Hematopoietic multipotent progenitor cell treated with erythropoietin and hydrocortisone succinate and interleukin-3 and kit ligand, for 4 days (in vitro differentiated cells): ENCODE measurements at places on chromosomes 16 and 17.

DNA sequence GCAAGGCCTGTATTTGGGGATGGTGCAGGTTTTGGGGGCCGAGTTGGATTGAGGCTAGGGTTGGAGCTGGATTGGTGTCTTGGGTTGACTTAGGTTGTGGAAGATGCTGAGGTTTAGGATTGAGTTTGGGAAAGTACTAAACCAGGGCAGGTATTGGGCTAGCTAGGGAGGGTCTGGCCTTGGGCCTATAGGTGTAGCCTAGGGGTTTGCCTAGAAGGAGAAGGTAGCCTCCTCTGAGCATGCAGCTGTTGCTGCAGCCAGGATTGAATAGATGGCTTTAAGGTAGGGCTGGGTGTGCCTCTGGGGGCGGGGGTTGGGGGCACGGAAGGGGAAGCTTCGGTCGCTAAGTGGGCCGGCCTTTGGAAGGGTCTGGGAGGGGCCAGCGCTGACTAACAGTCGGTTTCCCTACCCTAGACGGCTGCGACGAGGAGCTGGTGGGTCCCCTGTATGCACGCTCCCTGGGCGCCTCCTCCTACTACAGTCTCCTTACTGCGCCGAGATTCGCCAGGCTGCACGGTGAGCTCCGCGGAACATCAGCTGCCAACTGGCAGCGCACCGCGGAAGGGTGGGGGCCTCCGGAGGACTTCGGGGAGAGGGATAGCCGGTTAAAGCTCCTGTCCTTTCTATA is 1.2 kb downstream of the CNTNAP1 start:
- no peak for DNase-seq

GRCh38 chr16:57470711-57471110 is 8.2 kb downstream of the POLR2C start:
- DNase-seq = no peak

- no peak for DNase-seq
These were observed 6.7 kb downstream of the EPN2 start for GRCh38 chr17:19243838-19244237.

- no peak for DNase-seq
These were observed 247.9 kb downstream of the SEC14L1 start for GRCh38 chr17:77388384-77389306.

- no peak for DNase-seq
These were observed 6.2 kb upstream of the CYB561 start for GRCh38 chr17:63452046-63452961.

DNA sequence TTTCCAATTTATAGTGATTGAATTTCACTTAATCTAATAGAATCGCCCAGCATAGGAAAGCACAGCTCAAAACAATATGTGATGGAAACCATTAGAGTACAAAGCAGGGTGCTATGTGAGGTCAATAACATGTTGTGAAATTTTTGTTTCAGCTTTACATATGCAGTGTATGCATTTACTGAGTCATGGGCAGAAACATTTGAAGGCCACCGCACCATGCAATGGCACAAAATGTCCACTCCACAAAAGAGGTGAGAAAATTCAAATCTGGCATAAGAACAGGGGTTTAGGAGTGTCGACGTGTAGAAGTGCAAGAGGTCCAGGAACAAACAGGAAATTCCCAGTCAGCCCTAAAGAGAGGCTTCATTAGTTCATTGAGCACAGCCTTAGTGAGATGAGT is 131.2 kb downstream of the ANKFN1 start:
- DNase-seq = no peak

DNA sequence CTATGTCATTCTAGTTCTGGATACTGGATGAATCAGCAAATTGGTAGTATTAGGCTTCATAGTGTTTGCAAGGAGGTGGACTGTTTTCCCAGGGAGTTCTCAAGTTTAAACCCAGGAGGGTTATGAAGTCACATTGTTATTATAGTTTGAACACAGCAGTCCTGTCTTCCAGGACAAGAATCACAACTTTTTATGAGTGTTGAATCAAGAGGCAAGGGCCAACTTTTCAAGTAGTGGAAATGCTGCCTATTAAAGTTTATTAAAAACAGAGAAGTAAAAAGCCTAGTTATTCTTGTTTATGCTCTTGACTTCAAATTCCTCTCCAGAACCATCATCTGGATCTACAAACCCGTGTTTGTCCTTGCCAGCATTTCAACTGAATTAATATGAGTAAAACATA is 86.3 kb upstream of the GOT2 start:
- DNase-seq = no peak

DNA sequence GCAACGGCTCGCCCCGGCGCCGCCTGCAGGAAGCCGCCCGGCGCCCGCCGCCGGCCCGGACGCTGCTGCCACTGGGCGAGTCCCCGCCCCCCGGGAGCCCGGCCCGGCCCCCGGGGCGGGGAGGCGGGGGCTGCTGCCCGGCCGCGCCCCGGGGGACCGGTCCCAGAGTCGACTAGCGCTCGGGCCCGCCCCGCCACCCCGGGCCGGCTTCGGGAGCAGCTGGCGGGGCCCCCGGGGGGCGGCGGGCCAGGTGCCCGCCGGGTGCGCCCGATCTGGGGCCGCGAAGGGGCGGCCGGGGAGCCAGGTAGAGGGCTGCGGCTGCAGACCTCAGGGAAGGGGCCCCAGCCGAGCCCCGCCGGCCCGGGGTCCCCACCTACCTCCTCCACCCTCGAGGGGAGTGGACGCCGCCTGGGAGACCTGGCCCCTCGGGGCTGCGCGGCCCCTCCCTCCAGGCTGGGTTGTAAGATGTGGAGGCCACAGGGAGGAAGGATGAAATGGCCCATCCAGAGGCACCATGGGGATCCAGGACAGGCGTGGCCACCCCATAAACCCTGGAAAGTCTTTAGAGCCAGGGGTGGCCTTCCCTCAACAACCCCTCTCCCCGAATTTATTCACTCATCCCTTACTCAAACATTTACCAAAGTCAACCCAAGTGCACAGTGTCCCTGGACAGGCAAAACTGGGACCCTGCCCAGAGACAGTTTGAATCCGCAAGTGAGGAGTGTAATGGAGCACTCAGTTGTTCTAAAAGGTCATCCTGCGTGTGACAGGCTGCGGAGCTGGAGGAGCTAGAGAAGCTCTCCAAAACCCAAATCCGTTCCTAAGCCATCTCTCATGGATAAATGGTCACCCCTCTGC is at the start of gene CDYL2:
Gene CDYL2, minus strand, starts transcription at position 73 of the 858 bp plus-strand sequence. CDS start 425 bp downstream, outside the sequence.
- peak; percentile 68 for DNase-seq

- no peak for DNase-seq
These were observed 113.4 kb upstream of the KCNJ16 start for GRCh38 chr17:69961501-69962145.

- DNase-seq = no peak
These were observed 310.0 kb downstream of the SOX9 start for GRCh38 chr17:72430611-72431432.

DNA sequence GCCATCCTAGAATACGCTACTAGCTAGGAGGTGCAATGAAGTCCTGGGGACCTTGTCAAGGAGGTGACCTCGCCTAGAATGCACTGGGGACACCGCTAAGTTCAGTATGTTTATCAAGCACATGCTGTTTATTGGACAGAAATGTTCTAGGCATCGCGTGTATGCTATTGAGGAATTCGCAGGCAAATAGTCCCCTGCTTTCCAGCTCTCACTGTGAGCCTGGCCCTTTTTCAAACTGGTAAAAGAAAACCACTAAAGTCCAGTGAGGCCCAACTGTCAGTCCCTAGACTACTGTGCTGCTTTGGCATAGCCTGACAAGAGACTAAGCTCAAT is 1.2 kb upstream of the FAM222B start:
- no peak for DNase-seq

DNA sequence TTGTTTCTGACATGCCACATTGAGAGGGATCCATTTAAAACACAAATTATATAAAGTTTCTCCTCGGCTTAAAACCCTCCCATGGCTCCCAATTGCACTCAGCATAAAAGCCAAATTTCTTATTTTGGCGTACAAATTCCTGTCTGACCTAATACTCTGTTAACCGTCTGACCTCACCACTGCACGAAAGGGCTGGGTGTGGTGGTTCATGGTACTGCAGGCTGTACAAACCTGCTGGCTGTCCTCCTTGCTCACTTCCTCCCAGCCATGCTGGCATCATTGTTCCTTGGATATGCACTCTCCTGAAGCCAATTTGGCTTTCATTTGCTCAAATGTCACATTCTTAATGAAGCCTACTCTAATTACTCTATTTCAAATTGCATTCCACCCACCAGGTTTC is 301.6 kb upstream of the C16orf82 start:
- DNase-seq = peak; percentile 15

DNA sequence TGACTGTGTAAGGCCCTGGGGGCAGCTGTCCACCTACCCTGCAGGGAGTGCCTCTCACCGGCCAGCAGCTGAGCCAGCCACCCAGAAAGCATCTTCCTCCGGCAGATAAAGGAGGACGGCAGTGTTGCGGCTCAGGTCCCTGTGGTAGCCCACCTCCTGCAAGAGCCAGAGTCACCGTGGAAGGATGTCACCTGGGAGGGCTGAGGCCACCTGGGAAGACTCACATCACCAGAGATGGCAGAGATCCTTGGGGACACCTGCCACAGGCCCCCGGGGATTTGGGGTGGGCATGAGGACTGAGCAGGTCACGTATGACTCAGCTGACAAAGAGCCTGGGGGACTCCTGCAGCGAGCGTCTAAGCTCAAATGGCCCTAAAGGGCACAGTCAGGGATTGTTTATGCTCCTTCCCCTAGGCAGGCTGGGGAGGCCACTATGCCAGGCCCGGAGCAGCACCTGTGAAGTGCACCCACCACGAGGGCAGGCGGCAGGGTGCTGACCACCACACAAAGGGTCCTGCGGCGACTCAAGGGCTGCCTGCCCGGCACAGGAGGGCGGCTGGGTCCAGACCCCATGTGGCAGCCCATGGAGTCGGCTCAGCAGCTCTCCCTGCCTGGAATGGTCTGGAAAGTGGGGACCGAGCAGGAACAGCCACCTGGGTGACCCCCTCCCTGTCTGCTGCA is 44.1 kb downstream of the TNFRSF13B start:
- DNase-seq = no peak

- peak; percentile 41 for DNase-seq
These were observed 16.8 kb downstream of the MARCHF10 start for GRCh38 chr17:62791235-62791734.

DNA sequence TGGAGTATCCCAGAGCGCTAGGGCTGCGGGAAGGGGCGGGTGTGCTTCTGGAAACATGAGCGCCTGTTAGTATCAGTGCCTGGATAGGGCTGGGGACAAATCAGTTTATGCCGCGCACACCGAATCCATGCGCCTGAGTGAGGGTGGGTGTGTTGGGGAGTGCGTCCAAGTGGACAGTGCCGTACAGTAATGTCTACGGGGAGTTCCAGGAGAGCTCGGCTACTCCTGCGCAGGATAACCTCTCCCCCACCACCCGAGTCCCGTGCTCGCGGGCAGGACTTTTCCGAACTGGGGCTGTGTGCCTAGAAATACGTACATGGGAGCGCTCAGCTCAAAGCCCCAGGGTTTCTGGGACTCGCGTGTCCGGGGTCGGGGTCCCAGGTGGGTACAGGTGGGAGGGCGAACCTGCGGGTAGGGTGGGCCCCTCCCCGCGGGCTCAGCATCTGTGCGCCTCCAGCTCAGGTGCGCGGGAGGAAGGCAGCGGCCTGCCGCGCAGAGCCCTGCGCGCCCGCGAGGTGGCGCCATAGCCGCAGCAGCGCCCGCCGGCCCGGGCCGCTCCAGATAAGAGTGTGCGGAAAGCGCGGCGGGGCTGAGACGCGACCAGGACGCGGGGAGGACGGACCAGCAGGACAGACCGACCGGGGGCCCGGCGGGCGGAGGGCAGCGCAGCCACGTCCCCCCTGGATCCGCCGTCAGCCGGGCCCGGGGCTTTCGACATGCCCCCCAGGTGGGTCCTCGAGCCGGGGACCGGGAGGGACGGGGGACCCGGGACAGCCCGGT is at the start of gene HIC1:
Gene HIC1, plus strand, starts transcription at position 592 of the 780 bp plus-strand sequence. CDS start 1,588 bp downstream, outside the sequence.
- peak; percentile 82 for DNase-seq

DNA sequence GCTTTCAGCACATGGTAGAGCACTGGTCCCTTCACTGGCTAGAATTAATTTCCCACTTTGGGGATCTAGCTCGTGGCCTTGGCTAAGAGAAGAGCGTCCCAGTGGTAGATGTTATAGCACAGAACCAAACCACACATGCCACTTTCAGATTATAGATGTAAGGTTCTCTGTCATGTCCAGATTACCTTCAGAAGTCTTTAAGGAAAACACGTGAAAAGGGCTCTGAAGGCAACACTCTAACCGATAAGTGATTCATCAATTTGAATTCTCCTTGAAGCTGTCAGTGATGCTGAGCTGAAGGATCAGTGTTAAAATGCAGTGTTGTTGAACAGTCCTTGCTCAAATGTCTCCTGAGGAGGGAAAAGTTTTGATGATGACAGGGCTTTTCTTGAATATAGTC is 43.5 kb upstream of the VPS4A start:
- DNase-seq = peak; percentile 14

DNA sequence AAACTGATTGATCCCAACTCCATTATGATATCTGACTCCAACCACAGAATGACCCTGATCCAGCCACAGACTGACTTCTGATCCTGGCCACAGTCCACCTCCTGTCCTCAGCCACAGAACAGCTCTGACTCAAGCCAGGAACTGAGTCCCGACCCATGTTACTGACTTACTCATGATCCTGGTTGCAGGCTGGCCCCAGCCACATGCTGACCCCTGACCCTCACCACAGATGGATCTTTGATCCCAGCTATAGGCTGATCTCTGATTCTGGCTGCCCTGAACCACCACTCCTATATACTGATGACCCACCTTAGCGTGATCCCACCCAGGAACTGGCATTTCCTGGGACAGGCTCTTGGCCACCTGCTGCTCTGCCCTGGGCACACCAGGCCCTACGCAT is 32.2 kb upstream of the IL21R start:
- DNase-seq = no peak

DNA sequence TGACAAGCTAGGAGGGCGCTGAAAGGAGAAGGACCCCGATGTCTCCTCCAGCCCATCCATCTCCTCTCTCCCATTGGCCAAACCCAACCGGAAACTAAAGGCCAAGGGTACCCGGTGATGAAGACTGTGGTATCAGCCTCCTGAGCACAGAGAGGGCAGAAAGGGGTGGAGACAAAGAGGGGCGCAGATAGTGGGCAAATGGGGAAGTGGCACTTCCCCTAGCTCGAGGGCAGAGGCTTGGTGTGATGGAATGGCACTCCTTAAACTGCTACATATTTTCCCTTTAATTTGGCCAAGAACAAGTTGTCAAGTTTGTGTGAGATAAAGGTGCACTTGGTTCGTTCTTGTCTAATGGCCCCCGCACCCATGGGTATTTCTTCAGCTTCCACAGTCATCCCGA is 27.8 kb downstream of the IL4R start:
- DNase-seq = peak; percentile 59

DNA sequence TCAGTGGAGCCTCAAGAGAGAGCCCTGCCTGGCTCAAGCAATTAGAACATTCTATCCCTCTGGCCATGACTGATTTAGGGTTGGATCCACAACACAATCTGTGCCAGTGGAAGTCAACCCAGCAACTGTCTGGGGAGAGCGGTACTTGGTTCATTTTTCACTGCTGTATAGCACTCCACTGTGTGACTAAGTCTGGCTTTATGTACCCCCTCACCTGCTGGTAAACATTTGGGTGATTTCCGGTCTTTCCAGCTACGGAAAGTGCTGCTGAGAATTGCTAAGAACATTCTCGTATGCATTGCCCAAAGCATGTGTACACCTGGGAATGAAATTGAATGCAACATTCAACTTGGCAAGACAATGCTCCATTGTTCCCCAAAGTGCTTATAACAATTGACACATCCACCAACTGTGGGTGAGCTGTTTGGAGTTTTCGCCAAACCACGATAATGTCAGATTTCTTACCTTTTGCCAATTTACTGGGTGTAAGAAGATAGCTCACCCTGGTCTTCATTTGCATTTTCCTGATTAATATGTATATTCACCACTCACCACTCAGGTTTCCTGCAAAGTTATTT is 63.5 kb upstream of the MED9 start:
- DNase-seq = no peak
